Activated CD8-positive, alpha-beta memory T cell treated with anti-CD3 and anti-CD28 coated beads for 4 hours (primary cell): ENCODE measurements at places on chromosomes 3 and 15.

DNA sequence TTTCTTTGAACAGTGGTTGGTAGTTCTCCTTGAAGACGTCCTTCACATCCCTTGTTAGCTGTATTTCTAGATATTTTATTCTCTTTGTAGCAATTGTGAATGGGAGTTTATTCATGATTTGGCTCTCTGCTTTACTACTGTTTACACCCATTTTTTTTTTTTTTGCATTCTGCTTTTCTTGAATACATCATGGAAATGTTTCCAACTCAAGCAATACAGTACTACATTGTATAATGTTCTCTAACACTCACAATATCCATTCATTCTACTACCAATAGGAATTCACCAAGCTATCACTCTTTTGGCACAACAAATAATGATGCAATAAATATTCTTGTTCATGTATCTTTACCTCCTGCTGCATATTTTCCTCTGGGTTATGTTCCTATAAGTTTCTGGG is 801.7 kb downstream of the NTRK3 start:
- no peak for DNase-seq

- no peak for DNase-seq
Measured at GRCh38 chr15:27214961-27215360, 244.0 kb downstream of the GABRG3 start.

- DNase-seq = no peak
Measured at GRCh38 chr3:59374091-59374817, 324.4 kb upstream of the CFAP20DC start.

GRCh38 chr3:184567946-184568559 is 6.5 kb downstream of the EPHB3 start:
- DNase-seq = no peak

GRCh38 chr15:96343113-96344059 is 12.9 kb downstream of the NR2F2 start:
- no peak for DNase-seq

DNA sequence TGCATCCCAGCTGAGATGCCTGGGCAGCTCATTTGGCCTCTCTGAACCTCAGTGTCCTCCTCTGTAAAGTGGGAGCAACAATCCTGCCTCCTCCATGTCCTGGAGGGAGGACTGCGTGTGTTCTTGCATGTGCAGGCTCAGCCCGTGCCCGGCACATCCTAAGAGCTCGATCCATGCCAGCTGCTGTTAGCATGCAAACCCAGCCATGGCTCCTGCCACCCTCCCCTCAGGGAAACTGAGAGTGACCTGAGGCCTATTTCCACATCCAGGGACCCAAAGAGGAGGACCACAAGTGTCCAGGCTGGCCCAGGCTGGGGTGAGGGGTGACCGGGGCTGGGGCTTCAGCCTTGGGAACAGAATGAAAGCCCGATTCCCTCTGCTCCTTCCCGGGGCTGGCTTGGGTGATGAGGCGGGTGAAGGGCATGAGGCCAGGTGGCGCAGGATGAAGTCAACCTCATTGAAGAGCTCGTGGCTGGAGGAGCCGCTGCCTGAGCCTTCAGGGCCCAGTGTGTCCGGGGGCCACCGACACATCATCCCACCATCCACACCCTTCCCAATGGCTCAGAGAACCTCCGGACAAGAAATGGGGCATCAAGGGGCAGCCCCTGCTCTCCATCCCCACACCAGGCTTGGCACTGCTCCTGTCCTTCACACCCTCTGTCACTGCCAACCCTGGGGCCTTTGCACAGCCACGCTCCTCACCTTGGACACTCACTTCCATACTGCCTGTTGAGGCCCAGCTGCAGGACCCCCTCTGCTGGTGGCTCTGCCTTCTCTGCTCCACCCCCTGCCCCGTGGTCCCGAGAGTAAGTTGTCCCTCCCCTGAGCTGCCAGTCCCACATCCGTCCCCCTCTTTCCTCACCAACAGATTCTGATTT is 42.5 kb downstream of the ADAMTS7 start:
- no peak for DNase-seq

DNA sequence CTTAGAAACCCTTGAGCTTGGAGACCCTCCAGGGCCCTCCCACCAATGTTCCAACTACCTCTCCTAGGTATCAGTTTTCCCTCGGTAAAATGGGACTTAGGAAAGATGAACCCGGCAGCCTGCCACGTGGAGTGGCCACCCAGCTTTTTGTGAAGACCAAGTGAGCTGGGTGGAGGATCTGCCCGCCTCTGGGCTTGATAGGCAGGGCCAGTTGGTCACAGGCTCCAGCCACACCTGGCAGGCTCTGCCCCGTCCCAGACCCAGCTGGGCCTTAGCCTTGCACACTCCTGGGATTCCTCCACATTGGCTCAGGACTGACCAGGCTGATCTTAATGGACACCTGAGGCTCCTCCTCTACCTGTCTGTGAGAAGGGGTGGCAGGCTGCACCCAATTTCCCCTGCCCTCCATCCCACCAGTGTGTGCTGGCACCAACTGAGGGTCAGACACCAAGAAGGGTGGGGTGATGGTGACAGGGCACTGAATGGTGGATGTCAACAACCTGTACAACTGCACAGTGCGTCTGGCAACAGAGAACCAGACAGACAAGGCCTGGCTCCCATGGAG is 761 bp upstream of the GRIP2 start:
- DNase-seq = no peak

- no peak for DNase-seq
Measured at GRCh38 chr15:89778861-89779260, 2.7 kb downstream of the MESP2 start.

DNA sequence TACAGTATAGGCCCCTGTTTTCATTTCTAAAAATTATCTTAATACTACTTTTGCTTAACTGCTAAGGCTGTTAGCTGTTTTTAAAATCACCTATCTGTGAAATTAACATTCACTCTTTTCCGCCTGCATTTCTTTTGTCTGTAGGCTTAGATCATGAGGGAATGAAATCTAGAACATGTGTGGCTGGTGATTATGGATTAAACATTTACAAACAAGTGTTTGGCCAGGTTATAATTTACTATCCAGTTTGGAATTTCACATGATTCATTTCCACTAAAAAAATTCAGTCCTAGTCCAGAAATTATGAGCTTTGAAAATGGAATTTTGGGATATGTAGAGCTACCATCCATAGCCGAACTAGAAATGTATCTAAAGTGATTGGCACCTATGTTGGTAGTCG is 39.1 kb downstream of the GOLM2 start:
- DNase-seq = no peak

DNA sequence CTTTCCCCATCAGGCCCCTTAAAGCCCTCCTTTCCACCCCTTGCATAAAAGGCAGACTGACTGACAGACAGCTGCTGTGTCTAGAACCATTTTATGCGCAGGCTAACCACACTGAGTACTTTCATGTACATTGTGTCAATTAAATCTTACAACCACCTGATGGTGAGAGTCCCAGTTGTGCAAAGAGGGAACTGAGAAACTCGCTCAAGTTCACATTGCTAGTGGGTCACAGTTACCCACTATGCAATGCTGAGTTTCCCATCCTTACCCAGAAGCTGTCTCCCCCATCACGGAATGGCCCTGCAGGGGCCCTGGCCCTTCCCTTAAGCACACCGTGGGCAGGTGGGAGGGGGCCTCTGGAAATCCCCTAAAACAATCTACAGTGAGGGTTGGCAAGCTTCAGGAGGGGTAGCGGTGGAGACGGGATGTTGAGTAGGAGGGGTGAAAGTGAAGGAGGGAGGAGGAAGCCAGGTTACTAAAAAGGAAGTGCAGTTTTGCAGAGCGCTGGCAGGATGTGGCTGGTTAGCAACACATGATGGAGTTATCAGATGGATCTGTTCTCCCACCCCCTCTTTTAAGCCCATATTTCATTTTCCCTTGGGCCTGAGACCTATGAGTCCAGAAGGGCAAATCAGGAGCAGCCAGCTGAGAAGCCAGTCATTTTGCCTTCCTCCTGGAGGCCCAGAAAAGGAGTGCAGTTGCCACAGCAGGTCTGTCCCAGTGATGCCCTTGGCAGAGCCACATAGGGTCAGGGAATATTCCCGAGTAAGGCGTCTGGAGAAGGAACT is 30.0 kb downstream of the STARD5 start:
- DNase-seq = peak; percentile 54
